ENCODE measurements at places on chromosomes 12 and 14. TPM values are rescaled to one million over a fixed set of nuclear protein-coding genes. Genes with fewer than 3 reads are reported as not detected.

GRCh38 chr14:61505815-61506809 lies 184.7 kb downstream of the PRKCH start:
- peaks cover 87% of the 10 kb centered on the region for H3K4me1 ChIP-seq
- H3K36me3 ChIP-seq = peaks cover 71% of the 10 kb centered on the region
- H3K4me3 ChIP-seq = no peak overlapping the region
- no peak for DNase-seq

GRCh38 chr14:57933349-57933748 lies 67.5 kb upstream of the SLC35F4 start:
- H3K36me3 ChIP-seq = no peaks in the 10 kb centered on the region
- H3K4me1 ChIP-seq = no peaks in the 10 kb centered on the region
- no peak overlapping the region for H3K4me3 ChIP-seq
- H3K27ac ChIP-seq = no peak overlapping the region
- no peak for DNase-seq

GRCh38 chr14:73750531-73750901 lies 36.3 kb upstream of the PNMA1 start:
- peaks cover 10% of the 10 kb centered on the region for H3K36me3 ChIP-seq
- no peak overlapping the region for H3K4me3 ChIP-seq
- H3K4me1 ChIP-seq = peaks cover 99% of the 10 kb centered on the region
- peak overlapping the region; percentile 92 for H3K27ac ChIP-seq
- no peak for DNase-seq
- no peaks in the 10 kb centered on the region for H3K27me3 ChIP-seq

- no peak overlapping the region for H3K4me3 ChIP-seq
- no peak overlapping the region for H3K27ac ChIP-seq
- H3K36me3 ChIP-seq = no peaks in the 10 kb centered on the region
Measured at GRCh38 chr14:102758087-102758486, 19.2 kb upstream of the TRAF3 start.

Gene IQSEC3
- 2.2 TPM for total RNA-seq

DNA sequence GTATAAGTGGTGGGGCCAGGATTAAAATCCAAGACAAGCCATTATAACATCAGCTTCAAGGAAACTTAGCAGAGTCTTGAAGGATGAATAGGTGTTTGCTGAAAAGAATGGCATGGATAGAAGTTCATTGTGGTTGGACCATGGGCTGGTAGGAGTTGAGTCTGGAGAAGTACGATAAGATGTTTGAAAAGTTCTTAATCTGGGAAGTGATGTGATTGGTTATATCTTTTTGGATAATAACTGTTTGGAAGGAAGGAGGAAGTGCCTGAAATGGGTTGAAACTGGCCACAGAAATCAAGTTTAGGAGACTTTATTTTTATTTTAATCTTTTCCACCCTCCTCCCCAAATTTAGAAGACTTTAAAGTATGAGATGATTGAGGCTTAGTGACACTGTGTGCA lies 4.9 kb downstream of the DENR start:
- H3K4me1 ChIP-seq = peaks cover 37% of the 10 kb centered on the region
- DNase-seq = no peak
- H3K4me3 ChIP-seq = no peak overlapping the region
- peak overlapping the region; percentile 49 for H3K27ac ChIP-seq

Gene SDS
- total RNA-seq = not detected

Measured in activated CD8-positive, alpha-beta memory T cell treated with anti-CD3 and anti-CD28 coated beads, Interleukin-2, amount 10 ng/mL, durations not matched to agents 7 days and 5 days (primary cell).